ENCODE measurements at places on chromosomes 1 and 21.

- H3K27me3 ChIP-seq, result no peaks in the 10 kb centered on the region
- no peak overlapping the region for H3K4me3 ChIP-seq
- peaks cover 6% of the 10 kb centered on the region for H3K4me1 ChIP-seq
- no peak for DNase-seq
Measured at GRCh38 chr21:31397030-31397429, 53.0 kb upstream of the TIAM1 start.

- no peaks in the 10 kb centered on the region for H3K27me3 ChIP-seq
- H3K36me3 ChIP-seq, result peaks cover 87% of the 10 kb centered on the region
- no peaks in the 10 kb centered on the region for H3K4me1 ChIP-seq
Measured at GRCh38 chr1:55071477-55071876, 32.1 kb downstream of the PCSK9 start.

DNA sequence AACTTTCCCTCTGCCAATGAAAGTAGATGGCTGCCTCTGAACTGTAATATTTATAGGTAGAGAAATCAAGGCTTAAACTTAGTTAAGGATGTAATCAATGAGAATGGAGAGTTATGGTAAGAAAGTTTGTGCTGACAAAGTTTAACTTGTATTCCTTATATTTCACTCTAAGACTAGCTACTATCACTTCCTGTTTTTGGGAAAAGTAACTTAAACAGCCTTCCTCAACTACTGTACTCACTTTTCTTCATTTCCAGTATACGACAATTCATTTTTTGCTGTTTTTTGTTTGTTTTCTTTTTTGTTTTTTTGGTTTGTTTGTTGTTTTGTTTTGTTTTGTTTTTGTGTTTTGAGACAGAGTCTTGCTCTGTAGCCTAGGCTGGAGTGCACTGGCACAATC lies 3.7 kb downstream of the RGS18 start:
- no peak for DNase-seq
- H3K4me1 ChIP-seq, result no peaks in the 10 kb centered on the region
- H3K27ac ChIP-seq, result no peak overlapping the region
- H3K27me3 ChIP-seq, result no peaks in the 10 kb centered on the region

DNA sequence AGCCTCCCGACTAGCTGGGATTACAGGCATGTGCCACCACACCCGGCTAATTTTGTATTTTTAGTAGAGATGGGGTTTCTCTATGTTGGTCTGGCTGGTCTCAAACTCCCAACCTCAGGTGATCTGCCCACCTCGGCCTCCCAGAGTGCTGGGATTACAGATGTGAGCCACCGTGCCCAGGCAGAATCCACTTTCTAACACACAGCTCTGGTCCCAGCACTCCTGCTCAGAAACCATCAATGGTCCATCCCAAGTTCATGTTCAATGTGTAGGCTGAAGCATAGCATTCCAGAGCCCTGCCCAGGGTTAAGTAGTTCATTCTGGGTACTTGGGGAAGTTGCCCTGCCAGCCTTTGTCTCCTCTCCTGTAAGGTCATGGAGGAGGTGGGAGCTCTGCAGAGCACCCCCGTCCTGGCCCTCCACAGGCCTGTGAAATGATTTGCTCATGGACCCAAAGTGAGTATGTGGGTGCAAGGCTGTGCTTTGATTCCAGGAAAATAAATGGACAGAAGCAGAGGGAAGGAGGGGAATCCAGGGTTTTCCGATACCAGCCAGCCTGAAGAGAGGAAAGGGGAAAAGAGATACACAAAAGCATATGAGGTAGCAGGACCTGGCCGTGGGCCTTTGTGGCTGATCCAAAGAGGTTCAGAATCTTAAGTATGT lies 55.2 kb downstream of the NENF start:
- H3K27ac ChIP-seq, result peak overlapping the region; percentile 69
- H3K4me1 ChIP-seq, result peaks cover 5% of the 10 kb centered on the region
- DNase-seq, result no peak
- no peak overlapping the region for H3K4me3 ChIP-seq
- peaks cover 1% of the 10 kb centered on the region for H3K36me3 ChIP-seq
- H3K27me3 ChIP-seq, result peaks cover 11% of the 10 kb centered on the region

- H3K4me3 ChIP-seq, result no peak overlapping the region
- H3K27me3 ChIP-seq, result peaks cover 8% of the 10 kb centered on the region
- peaks cover 53% of the 10 kb centered on the region for H3K36me3 ChIP-seq
- H3K27ac ChIP-seq, result no peak overlapping the region
Measured at GRCh38 chr1:182888736-182889531, 49.8 kb downstream of the DHX9 start.

GRCh38 chr1:8915446-8915845 lies 30.2 kb upstream of the CA6 start:
- peaks cover under 1% of the 10 kb centered on the region for H3K4me1 ChIP-seq
- no peaks in the 10 kb centered on the region for H3K27me3 ChIP-seq

DNA sequence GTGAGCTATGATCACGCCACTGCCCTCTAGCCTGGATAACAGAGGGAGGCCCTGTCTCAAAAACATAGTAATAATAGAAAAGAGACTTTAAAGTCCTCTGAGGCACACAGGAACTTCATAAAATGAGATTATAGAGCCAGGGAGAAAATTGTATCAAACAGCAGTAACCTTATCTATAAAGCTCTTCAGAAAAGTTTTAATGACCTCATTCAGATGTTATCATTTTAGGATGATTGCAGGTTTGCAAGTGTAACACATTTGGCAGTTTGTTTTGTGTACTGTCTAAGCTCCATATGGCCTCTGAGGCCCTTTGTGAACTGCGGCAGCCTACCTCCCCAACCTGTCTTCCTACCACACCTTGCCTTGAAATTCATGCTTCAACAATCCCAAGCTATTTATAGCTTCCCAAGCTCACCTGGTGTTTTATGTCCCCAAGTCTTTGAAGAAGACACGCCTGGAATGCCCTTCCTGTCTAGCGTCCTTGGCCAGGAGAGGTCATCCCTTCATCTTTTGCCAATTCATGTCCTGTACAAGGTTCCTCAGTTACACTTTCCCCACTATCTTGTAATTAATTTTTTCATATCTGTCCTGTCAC lies 8.5 kb upstream of the AKNAD1 start:
- no peaks in the 10 kb centered on the region for H3K4me1 ChIP-seq
- peaks cover 34% of the 10 kb centered on the region for H3K27me3 ChIP-seq
- DNase-seq, result no peak
- H3K36me3 ChIP-seq, result no peaks in the 10 kb centered on the region

- DNase-seq, result no peak
- H3K36me3 ChIP-seq, result no peaks in the 10 kb centered on the region
- no peaks in the 10 kb centered on the region for H3K27me3 ChIP-seq
- H3K4me1 ChIP-seq, result peaks cover 7% of the 10 kb centered on the region
Measured at GRCh38 chr1:7550261-7550865, 220.7 kb upstream of the VAMP3 start.

- no peaks in the 10 kb centered on the region for H3K36me3 ChIP-seq
- no peaks in the 10 kb centered on the region for H3K27me3 ChIP-seq
- no peak within 1 kb of the TSS for H3K4me3 ChIP-seq
- DNase-seq, result no peak
Measured at GRCh38 chr1:247964933-247965332, at the start of gene OR2AK2. Gene OR2AK2, plus strand, starts transcription at chr1:247965233. Its CDS starts 144 bp downstream, at chr1:247965377.

DNA sequence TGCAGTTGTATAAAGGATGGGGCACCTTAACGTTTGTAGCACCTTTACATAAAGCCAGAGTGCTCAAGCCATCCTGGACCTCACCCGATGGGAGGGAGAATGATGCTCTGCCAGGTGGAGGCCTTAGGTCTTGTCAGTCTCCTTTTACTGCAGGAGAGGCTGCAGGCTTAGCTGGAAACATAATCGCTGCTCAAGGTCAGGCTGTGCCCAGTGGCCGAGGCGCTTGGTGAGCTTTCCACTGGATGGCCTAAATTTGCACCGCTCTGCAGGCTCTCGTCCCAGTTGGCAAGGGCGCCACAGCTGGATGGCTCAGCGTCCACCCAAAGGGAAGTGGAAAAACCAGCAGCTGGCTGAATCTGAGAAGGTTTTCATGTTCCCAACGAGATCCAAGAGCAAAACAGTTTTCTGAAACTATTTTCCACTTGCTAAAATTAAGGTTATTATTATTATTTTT lies 438.9 kb downstream of the CAMTA1 start:
- no peak overlapping the region for H3K27ac ChIP-seq
- no peak for DNase-seq
- H3K4me1 ChIP-seq, result no peaks in the 10 kb centered on the region
- H3K4me3 ChIP-seq, result no peak overlapping the region

GRCh38 chr1:183827801-183828200 lies 22.9 kb downstream of the RGL1 start:
- H3K4me1 ChIP-seq, result no peaks in the 10 kb centered on the region
- no peak overlapping the region for H3K27ac ChIP-seq
- no peak for DNase-seq
- no peaks in the 10 kb centered on the region for H3K27me3 ChIP-seq
- H3K36me3 ChIP-seq, result no peaks in the 10 kb centered on the region

DNA sequence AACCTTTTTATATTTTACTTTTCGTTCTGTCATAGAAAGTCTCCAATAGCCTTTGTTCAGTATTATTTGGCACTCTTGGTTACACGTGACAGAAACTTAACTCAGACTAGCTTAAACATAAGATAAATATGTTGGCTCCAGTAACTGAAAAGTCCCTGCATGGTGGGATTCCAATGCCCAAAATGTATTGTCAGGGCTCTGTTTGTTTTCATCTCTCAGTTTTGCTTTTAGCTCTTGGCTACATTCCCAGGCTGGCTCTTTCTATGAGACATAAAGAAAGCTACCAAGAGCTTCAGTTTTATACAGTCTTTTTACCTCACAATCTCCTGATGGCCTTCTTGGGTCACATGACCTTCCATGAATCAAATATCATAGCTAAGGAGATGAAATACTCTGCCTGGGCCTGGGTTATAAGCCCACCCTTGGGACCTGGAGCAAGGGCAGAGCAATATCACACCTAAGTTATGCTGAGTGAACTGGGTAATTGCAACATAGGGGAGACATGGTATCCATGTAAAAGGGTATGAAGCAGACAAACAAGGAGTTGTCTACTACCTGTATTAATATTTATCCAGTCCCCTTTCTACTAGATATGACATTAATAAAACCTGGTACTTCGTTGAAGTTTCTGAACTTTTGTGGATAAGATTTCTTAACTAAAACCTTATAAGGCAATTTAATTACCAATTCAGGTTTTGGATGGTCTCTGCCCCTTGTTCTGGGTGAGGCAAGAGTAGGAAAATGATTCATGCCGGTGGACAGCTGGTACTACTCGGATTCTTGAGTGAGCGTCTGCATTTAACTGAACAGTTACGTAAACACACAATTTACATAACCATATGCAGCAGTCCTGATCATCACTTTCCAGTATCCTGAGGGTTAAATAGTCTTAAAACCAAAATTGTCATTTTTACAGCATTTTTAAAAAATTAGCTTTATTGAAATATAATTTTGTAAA lies 442.3 kb downstream of the GPATCH2 start:
- H3K4me3 ChIP-seq, result no peak overlapping the region
- no peak overlapping the region for H3K27ac ChIP-seq
- no peaks in the 10 kb centered on the region for H3K27me3 ChIP-seq
- no peaks in the 10 kb centered on the region for H3K4me1 ChIP-seq
- H3K36me3 ChIP-seq, result no peaks in the 10 kb centered on the region

DNA sequence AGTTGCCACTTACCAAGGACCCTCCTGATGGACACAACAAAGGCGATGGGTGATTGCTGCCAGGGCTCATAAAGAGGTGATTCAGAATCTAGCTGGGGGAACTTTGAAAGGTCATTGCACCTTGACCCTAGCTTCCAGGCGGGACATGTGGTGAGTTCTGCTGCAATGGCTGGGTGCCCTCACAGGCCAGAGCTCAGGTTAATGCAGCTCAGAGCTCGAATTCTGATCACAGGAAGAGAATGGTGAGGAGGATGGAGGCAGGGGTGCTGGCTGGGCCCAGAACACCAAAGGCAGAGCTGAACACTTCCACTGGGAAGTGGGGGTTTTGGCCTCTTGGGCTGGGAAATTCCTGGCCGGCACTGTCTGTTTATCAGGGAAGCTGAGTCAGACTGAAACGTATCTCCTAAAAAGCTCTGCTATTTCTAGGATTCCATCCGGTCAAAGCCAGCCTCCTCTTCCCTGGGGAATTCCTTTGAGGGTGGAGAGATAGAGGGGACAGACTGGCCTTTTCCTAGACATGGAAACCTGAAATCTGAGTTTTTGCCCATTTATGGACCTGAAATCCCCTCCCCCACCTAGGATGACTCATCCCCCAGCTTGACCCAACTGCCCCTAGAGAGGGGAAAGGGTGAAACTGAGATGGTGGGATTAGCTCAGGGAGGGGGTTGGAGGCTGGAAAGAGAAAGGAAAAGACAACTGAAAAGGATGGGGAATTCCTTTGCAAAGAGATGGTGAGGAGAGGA lies 27.2 kb downstream of the NUAK2 start:
- peaks cover 65% of the 10 kb centered on the region for H3K4me1 ChIP-seq
- no peak for DNase-seq
- no peaks in the 10 kb centered on the region for H3K27me3 ChIP-seq
- H3K36me3 ChIP-seq, result no peaks in the 10 kb centered on the region
- no peak overlapping the region for H3K27ac ChIP-seq

DNA sequence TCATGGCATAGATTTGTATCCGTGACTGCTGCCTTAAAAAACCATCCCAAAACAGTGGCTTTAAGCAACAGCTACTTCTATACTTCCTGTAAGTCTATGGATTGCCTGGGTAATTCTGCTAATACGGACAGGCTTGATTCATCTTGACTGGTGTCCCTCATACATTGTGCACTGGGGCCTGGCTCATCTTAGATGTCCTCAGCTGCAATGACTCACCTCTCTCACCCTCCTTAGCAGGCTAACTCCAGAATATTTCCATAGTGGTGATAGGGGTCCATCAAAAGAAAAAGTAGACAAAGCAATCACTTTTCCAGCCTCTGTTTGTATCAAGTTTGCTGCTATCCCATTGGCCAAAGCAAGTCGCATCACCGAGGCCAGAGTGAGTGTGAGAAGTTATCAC lies 409.1 kb upstream of the KAZN start:
- peaks cover 29% of the 10 kb centered on the region for H3K27me3 ChIP-seq
- no peak for DNase-seq
- no peak overlapping the region for H3K4me3 ChIP-seq
- H3K4me1 ChIP-seq, result no peaks in the 10 kb centered on the region

- H3K4me1 ChIP-seq, result no peaks in the 10 kb centered on the region
- H3K36me3 ChIP-seq, result no peaks in the 10 kb centered on the region
- no peaks in the 10 kb centered on the region for H3K27me3 ChIP-seq
- H3K27ac ChIP-seq, result no peak overlapping the region
Measured at GRCh38 chr1:242225767-242226573, 227.1 kb upstream of the MAP1LC3C start.

GRCh38 chr1:92709738-92710137 lies 75.2 kb downstream of the EVI5 start:
- H3K27ac ChIP-seq, result no peak overlapping the region
- no peaks in the 10 kb centered on the region for H3K4me1 ChIP-seq
- H3K36me3 ChIP-seq, result peaks cover 2% of the 10 kb centered on the region
- DNase-seq, result no peak

DNA sequence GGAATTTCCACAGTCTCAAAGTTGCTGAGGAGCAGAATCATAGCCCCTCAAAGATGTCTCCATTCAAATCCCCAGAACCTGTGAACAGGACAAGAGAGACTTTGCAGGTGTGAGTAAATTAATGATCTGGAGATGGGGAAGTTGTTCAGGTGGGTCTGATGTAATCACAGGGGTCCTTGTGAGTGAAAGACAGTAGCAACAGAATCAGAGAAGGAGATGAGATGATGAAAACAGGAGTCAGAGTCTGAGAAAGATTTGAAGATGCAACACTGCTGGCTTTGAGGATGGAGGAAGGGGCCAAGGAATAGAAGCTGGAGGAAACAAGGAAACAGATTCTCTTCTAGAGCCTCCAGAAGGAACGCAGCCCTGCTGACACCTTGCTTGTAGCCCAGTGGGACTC lies 81.5 kb downstream of the SELENOF start:
- H3K4me1 ChIP-seq, result peaks cover 7% of the 10 kb centered on the region
- H3K27ac ChIP-seq, result no peak overlapping the region
- no peak for DNase-seq
- H3K36me3 ChIP-seq, result peaks cover 2% of the 10 kb centered on the region
